AG04450 (cell line): ENCODE measurements at places on chromosomes 12 and 14.

GRCh38 chr14:31241450-31242114 is 34.0 kb upstream of the HECTD1 start:
- no peak for DNase-seq

GRCh38 chr12:82182601-82183190 is 175.5 kb downstream of the CCDC59 start:
- DNase-seq: no peak

DNA sequence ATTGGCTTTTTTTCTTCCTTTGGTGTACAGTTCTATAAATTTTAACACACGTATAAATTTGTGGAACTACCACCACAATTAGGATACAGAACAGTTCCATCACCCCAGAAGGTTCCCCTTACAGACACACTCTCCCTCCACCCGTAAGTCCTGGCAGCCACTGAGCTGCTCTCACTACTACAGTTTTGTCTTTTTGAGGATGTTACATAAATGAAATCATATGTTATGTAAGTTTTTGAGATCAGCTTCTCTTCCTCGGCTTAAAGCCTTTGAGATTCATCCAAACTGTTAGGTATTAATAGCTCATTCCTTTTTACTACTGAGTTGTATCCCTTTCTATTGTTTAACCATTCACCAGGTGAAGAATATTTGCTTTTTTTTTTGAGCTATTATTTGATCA is 74.3 kb upstream of the SLC24A4 start:
- DNase-seq: no peak

- no peak for DNase-seq
Observed at GRCh38 chr12:121446750-121447149, 46.8 kb downstream of the RNF34 start.

DNA sequence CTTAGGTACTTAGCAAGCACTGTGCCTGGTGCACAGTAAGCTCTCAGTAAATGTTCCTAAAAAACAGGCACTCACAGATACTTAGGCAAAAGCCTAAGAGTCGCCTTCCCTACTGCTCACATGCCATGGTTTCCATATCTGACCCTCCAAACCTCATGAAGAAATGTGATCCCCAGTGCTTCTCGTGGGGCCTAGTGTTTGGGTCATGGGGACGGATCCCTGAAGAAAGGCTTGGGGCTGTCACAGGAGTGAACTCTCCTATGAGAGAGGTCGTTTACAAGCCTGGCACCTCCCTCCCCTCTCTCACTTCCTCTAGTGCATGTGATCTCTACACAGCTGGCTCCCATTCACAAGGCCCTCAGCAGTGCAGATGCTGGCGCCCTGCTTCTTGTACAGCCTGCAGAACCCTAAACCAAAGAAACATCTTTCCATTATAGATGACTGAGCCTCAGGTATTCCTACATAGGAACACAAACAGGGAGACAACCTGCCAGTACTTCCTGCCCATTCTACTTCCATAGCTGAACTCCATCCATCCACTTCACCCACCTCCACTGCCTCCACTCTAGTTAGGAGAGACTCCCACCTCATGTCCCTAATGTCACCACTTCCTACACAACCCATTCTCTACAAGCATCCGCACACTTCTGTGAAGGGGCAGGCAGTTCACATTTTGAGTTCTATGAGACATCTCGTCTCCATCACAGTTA is 2.9 kb downstream of the SLC15A4 start:
- DNase-seq: no peak

GRCh38 chr14:71212683-71213107 is 305.4 kb downstream of the PCNX1 start:
- no peak for DNase-seq

DNA sequence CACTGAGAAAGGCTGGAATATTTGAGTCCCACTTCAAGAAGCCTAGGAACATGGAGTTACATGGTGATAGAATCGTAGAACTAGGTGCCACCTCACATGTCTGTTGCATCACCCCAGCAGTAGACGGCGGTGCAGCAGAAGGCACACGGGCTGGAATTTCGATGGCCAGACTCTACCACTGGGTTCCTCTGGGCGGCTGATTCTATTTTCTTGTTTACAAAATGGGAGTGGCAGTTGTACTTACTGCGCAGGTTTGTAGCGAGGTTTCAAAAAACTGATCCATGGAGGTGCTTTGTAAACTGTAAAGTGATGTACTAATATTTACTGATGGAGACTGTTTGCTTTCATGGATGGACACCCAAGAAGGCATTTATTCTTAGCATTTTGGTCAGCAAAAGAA is 45.7 kb downstream of the WDR20 start:
- no peak for DNase-seq

DNA sequence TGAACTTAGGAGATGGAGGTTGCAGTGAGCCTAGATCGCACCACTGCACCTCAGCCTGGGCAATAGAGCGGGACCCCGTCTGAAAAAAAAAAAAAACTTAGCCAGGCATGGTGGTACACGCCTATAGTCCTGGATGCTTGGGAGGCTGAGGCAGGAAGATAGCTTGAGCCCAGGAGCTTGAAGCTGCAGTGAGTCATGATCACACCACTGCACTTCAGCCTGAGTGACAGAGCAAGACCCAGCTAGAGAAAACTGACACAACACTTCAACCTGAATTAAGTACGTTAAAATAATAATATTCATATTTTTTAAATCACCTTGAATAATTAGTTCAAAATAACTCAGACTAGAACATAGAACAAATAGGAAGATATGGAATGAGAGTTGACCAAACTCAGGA is 5.7 kb upstream of the CATSPERB start:
- DNase-seq: no peak

- DNase-seq: peak; percentile 26
Observed at GRCh38 chr14:79483477-79484388, 727.6 kb downstream of the DIO2 start.

DNA sequence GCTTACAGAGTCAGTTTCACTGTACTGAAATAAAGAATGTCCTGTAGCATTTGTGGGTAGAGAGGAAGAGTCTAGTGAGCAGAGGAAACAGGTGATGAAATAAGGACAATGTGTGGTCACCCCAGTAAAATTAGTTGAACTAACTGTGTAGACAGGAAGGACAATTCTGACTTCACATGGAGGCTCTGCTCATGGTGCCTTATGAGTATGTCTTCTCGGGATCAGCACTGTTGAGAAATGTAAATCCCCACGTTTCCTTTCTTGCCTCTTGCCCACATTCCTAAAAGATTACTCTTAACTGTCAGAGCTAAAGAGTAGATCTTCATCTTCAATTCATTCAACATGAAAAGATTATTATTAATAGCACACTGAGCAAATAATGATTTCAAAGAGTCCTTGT is 113.2 kb upstream of the FLRT2 start:
- DNase-seq: peak; percentile 16

DNA sequence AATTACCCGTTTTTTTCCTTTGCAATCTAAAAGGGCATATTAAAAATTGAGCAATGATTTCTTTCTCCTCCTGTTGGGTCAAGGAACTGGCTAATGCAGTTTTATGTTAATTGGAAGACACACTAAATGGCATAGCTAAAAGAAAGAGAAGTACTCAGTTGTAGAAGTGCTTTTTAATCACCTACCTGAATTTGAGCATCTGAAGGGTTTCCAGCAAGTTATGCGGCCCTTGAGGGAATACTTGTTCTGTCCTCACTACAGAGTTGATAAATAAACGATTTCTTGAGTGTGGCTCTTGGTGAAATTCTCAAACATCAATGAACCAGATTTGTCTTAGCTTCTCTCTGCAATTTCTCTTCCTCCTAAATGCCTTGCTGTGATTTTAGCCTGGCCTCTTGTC is 184.1 kb upstream of the RPH3A start:
- no peak for DNase-seq

- DNase-seq: no peak
Observed at GRCh38 chr12:114547636-114548035, 136.3 kb downstream of the TBX3 start.

DNA sequence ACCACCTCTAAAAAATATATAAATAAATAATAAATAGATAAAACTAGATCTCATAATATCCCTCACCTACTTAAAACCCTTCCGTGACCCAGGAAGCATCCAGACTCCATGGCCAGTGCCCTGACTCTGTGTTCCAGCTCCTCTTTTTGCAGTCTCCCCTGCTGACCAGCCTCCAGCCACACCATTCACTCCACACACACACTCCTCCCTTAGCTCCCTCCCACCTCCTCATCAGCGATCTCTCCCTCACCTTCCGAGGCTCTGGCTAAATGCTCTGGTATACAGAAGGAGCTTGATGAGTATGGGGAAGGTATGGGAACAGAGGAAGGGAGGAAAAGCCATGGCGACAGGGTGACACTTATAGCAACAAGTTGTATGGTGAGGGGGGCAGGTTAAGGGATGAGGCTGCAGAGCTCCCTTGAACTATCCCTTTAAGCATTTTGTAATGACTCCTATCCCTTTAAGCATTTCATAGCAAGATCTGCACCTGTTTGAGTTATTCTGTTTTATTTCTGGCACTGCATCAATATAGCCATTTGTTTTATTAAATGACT is 26.1 kb upstream of the EIF4B start:
- no peak for DNase-seq

DNA sequence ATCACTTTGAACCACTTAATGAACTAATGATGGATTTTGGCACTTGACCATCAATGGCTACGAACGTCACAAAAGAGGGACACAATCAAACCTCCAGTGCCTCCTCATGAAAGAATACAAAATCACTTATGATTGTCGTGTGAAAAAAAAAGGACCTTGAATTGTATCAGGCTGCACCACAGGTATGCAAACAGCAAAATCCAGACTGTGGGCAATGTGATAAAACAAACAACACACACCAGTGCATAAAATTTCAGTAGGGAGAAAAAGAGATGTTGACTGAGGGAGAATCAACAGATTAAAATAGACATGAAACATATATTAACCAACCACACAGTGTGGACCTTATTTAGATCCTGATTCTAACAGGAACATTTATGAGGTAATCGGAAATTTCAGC is 2.6 kb downstream of the TSPAN8 start:
- DNase-seq: no peak

DNA sequence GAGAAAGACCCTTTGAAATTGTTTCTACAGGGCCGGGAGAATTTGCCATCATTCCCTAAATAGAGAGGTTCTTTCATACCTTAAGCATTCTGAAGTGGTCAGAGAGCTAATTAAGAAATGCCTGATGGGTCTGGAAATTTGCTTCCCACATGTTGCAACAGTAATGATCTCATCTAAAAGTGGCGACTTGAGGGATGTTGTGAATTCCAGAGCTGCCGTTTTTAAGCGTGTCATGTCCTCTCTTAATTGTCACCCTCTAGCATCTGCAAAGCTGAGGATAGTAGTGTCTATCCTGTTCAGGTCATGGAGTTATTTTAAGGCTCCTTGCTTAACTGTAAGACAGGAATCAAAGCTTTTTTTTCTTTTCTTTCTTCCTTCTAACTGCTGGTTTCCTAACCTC is 60.4 kb downstream of the FOS start:
- no peak for DNase-seq

DNA sequence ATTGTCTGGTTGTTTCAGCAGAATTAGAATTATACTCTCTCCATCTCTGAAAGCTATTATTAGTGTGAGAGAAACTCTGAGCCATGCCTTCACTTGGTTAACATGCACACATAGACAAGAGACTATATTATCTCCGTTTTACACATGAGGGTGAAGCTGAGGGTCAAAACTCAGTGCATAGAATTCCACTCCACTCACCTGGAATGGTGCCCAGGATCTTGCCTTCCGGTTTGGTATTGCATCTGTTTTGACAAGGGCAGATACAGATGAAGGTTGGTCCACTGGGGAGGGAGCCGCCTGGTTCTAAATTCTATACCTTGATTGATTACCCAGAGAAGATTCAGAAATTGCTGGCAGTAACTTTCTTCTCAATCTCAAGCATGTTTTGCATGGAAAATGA is 149.5 kb upstream of the PELI2 start:
- DNase-seq: no peak

DNA sequence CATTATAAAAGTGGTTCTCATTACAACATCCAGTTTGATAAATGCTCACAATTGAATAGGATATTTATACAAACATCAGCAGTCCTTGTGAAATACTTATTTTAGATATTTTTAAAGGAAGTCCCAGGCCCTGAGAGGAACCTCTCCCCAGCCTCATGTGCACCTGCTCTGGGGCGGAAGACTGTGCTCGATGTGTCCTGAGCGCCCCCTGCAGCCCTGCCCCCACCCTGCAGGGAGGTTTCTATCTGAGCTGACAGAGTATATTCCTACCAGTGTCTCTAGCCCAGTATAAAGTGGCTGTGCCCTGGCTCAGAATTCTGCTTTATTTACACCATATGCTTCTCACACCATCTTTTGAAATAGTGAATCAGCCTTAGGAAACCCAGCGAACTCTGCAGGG is 1349.1 kb downstream of the TMEM121 start:
- no peak for DNase-seq
